ENCODE measurements at places on chromosomes 16 and 17.

DNA sequence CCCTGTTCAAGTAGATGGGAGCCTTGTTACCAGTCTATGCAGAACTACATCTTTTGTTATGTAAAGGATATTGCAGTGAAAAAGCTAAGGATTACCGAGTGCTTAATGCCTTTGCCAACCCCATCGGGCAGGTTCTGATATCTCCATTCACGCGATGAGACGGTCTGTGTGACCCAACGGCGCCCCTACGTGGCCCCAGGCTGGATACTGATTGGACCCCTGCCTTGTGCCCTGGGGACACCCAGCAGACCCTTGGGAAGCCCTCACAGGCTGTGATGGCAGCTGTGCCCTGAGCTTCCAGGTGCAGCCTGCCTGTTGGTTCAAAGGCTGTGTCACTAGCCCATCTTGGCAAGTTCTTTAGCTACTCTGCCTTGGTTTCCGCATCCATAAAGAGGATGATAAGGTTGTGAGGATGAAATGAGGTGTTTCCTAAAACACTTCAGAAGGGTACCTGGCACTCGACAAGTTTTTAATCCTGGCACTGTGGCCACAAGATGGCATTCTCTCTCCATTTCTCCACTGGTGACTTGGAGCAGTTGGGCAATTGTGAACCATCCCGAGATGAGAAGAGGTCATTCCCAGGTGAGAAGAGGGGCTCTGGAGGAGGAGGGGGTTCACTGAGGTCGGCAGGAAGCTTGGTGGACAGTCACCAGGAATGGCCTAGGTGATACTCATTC is 33.6 kb downstream of the HAPSTR1 start:
- no peak for DNase-seq

GRCh38 chr16:4392382-4393239 is 21.0 kb downstream of the VASN start:
- DNase-seq, result no peak

- no peak for DNase-seq
Observed at GRCh38 chr17:76440751-76441362, 12.1 kb downstream of the UBE2O start.

DNA sequence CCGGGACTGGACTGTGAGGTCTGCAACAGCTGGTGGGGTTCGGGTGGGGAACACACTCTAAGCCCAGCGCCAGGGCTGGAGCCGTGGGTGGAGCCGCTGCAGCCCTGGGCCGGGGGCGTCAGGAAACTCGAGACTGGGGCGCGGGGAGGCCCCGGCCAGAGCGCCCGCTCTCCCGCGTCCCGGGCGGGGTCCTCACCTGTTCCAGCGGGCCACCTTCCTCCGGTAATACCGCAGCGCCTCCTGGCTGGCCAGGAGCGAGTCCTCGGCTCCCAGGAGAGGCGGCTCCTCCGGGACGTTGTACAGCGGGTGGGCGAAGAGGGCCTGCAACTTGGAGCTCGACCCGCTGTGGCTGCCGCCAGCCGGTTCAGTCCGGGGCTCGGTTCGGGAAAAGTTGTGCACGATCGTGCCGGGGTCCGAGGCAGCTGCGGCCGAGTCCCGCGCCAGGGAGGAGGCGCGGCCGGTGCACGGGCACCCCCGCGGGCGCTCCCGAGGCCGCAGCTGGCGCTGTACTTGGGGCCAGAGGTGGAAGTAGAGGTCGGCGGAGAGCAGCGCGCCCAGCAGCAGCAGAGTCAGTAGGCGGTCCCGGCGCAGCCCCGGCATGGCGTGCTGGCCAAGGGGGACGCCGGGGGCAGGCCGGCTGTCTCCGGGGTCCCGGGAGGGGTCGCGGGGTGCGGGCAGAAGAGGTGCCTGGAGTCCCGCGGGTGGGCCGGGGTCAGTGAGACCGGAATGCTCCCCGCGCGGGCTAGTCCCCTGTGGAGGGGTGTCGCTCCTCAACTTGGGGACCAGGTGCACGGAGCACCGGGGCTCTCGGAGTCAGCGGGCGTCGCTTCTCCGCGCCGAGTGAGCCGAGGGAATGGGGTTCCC is 868 bp downstream of the FAM20A start:
- DNase-seq, result no peak

DNA sequence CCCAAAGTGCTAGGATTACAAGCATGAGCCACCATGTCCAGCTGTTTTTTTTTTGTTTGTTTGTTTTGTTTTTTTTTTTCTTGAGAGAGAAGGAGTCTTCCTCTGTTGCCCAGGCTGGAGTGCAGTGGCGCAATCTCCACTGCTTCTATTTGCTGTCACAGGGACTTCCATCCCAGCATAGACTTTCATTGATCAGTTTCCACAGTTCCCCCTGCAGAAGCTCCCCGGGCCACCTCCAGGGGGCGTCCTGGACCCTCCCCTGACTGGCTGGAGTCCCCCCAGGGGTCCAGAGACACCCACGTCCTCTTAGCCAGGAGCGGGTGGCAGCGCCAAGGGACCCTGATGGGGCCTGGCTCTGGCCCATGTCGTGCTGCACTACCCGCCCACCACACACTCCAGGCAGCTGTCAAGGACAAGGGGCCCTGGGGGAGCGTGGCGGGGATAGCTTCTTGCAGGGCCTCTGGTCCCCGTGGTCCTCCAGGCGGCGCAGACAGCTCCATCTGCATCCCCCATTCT is 3.1 kb upstream of the NPW start:
- DNase-seq, result no peak

GRCh38 chr17:35372846-35373533 is 431 bp downstream of the SLFN11 start:
- no peak for DNase-seq

GRCh38 chr16:8946544-8946943 is 17.2 kb downstream of the USP7 start:
- no peak for DNase-seq

GRCh38 chr16:64990101-64990500 is 131.8 kb downstream of the CDH11 start:
- DNase-seq, result no peak

DNA sequence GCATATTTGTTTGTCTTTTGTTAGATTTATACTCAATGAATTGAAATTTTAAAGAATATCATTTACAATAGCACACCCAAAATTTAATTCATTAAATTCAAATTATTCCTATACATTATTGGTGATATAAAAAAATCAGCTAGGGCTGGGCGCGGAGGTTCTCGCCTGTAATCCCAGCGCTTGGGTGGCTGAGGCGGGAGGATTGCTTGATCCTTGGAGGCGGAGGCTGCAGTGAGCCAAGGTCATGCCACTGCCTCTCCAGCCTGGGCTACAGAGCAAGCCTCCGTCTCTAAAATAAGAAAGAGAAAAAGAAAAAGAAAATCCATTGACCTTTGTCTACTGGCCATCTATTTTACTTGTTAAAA is 4.5 kb upstream of the PRDM7 start:
- DNase-seq, result no peak

DNA sequence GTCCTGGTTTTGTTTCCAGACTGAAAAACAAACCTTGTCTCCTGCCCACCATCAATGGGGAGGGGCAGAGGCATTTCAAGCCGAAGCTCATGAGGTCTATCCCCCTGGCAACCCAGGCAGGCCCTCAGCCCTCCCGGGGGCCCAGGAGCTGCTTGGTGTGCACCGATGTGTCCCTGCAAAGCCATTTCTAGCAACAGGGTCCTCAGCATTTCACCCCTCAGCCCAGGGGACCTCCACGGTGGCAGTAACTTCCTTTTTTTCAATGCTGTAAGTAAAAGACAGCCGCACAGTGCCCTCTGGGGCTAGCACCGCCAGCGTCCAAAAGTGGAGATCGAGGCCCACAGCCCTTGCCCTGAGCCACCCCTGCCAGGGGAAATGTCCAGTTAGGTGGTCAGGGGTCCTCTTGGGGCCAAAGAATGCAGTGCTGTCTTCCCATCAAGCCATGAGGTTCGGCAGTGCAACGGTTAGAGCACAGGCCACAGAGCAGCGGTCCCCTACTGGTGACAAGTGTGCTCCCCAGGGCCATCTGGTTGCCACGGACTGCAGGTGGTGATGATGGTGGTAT is 79.9 kb downstream of the LITAF start:
- DNase-seq, result no peak

DNA sequence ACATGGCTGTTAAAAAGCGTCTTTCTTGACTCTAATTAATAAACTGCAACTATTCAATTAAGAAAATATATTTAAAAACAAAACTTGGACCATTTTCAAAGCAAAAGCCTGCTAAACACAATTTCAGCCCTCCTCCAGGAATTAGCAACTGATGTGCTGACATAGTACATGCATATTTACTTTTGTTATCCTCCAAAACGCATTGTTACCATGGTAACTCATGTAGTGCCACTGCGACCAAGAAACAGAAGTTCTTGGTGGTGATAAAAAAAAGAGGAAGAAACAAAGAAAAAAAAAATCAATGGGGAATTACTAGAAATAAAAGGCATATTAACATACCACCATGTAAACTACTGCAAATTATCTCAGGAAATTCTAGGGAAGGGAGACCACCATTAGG is 793.4 kb upstream of the CDH8 start:
- no peak for DNase-seq

Measured in hippocampal formation (tissue), 2 donors.